ENCODE measurements at places on chromosomes 12 and 14. TPM values are rescaled to one million over a fixed set of nuclear protein-coding genes. Genes with fewer than 3 reads are reported as not detected.

ASPG gene
- total RNA-seq, result not detected

JPH4 gene
- total RNA-seq, result 1.1 TPM

DNA sequence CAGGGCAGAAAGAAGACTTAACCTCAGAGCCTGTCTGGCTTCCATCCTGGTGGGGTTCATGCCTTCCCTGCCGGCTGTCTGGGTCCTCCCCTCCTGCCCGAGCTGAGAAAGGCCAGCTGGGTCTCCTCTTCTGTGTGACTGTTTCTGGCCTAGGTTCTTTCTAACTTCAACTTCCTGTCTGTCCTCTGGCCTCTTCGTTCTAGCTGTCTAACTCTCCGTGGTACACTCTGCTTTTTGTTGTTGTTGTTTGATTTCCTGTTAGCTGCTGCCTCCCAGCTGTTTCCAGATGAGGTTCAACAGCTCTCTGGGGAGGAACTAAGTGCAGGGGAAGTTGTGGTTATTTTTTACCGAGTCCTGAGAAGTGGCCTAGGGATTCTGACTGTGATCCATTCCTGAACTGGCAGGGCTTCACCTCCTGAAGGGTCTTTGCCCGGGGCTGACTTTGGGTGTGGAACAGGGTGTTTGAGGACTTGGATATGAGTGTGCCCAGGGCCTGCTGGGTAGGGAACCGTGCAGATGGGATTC lies 3.2 kb downstream of the MLXIP start:
- peak overlapping the region; percentile 49 for H3K27ac ChIP-seq

DNA sequence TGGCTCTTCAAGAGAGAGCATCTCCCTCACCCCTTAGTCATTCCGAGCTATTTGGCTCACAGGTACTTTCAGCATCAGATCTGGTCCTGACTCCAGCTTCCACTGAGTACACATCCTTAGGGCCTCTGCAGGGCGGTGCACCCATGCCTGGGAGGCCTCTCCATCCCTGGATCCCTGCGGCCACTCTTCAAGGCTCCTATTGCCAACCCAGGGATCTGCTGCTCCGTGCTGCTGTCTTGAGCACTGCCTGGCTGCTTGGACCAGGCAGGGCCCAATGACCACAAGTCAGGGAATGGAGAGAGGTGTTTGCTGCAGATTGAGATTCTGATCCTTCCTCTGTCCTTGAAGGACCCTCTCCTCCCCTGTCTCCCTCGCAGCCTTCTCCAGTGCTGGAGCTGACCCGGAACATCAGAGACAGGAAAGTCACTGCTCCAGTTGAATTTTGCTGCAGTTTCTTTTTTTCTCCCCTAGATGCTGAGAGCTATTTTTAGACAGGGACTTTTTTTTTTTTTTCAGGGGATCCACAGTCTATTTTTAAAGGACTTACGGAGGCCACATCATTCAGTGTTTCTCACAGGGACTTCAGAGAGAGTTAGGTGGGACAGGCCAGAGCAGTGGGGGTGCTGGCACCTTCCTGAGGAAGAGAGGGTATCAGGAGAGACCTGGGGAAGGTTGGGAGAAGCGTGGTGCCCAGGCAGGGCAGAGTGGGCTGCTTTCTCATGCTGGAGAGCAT lies 50.1 kb upstream of the KCNA1 start:
- no peak for DNase-seq
- H3K27me3 ChIP-seq, result peaks cover 19% of the 10 kb centered on the region
- H3K36me3 ChIP-seq, result no peaks in the 10 kb centered on the region
- no peak overlapping the region for H3K27ac ChIP-seq
- no peak overlapping the region for H3K4me3 ChIP-seq

- no peak overlapping the region for H3K27ac ChIP-seq
- H3K4me3 ChIP-seq, result no peak overlapping the region
- H3K27me3 ChIP-seq, result no peaks in the 10 kb centered on the region
- H3K4me1 ChIP-seq, result no peaks in the 10 kb centered on the region
- H3K36me3 ChIP-seq, result no peaks in the 10 kb centered on the region
Observed at GRCh38 chr14:37411079-37411735, 183.8 kb downstream of the FOXA1 start.

DNA sequence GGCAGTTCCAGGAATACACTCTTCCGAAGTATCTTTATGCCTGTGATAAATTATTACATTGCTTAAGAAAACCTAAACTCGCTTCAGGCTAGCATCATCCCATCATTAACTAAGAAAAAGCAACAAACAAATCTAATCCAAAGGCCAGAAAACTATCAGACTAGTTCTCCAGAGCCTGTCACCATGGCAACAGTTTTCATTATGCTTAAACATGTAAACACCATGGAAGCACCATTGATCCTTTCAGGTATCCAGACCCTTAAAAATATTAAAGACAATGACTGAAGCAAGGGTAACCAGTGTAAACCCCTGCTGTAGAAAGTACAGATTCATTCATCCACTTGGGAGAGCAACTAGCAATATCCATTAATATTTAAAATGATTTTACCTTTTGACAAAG lies 9.8 kb downstream of the DAD1 start:
- no peaks in the 10 kb centered on the region for H3K36me3 ChIP-seq
- no peaks in the 10 kb centered on the region for H3K27me3 ChIP-seq
- no peak for DNase-seq

DNA sequence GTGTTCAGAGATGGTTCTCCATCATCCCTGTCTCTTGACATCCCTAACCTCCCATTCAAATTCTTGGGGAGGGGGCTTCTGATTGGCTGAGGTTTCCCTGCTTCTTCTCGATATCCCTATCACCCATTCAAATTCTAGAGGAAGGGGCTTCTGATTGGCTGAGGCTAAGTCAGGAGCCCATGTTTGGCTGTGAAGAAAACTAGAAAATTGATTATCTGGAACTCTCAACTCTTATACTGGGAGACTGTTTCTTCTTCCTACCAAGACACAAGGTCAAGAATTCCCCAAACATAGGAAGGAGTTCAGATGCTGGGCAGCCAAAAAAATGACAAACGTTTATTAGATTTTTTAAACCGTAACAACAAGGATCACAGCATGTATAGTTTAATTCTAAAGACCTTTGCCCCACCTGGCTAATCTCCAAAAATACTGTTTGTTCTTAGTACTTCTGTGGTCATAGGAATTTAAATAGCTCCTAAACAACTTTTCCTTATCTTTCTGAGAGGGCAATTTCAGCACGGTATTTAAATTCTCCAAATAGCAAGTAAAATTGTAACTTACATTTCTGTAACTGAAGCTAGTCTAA lies 26.4 kb downstream of the SPIC start:
- no peak for DNase-seq
- H3K36me3 ChIP-seq, result no peaks in the 10 kb centered on the region
- H3K4me3 ChIP-seq, result no peak overlapping the region
- H3K27me3 ChIP-seq, result no peaks in the 10 kb centered on the region
- no peaks in the 10 kb centered on the region for H3K4me1 ChIP-seq

GRCh38 chr12:104526751-104527150 lies 70.0 kb downstream of the CHST11 start:
- H3K4me1 ChIP-seq, result no peaks in the 10 kb centered on the region
- no peak overlapping the region for H3K4me3 ChIP-seq
- H3K27me3 ChIP-seq, result no peaks in the 10 kb centered on the region
- H3K36me3 ChIP-seq, result no peaks in the 10 kb centered on the region
- DNase-seq, result no peak
- H3K27ac ChIP-seq, result no peak overlapping the region

DNA sequence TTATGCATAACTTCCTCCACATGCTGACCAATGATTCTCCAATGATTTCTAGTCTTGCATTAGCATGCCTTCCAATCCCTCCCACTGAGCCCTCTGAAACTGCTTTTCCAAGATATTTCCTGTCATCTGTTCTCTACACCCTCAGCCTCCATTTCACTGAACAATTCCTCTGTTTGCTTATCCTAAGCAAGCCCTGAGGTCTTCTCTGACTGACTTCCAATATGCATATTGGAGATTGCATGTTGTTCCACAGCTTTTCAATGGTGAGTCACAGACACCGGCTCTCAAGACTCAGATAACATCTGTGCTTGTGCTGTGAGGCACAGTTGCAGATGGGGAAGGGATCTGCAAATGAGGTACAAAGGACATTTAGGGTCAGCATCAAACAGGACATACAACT lies 141.0 kb downstream of the SLC16A7 start:
- no peak overlapping the region for H3K4me3 ChIP-seq
- DNase-seq, result peak; percentile 87
- H3K27me3 ChIP-seq, result no peaks in the 10 kb centered on the region
- H3K36me3 ChIP-seq, result no peaks in the 10 kb centered on the region
- peaks cover 6% of the 10 kb centered on the region for H3K4me1 ChIP-seq

- DNase-seq, result no peak
- H3K27me3 ChIP-seq, result no peaks in the 10 kb centered on the region
- H3K36me3 ChIP-seq, result peaks cover 3% of the 10 kb centered on the region
- H3K27ac ChIP-seq, result peak overlapping the region; percentile 28
- peaks cover 21% of the 10 kb centered on the region for H3K4me1 ChIP-seq
Observed at GRCh38 chr12:57390174-57390573, 40.7 kb downstream of the R3HDM2 start.

Data from astrocyte (in vitro differentiated cells and primary cell).